ENCODE measurements at places on chromosomes 2 and 18.

GRCh38 chr18:75065251-75066000 lies 143.5 kb downstream of the PTGR3 start:
- DNase-seq: no peak

DNA sequence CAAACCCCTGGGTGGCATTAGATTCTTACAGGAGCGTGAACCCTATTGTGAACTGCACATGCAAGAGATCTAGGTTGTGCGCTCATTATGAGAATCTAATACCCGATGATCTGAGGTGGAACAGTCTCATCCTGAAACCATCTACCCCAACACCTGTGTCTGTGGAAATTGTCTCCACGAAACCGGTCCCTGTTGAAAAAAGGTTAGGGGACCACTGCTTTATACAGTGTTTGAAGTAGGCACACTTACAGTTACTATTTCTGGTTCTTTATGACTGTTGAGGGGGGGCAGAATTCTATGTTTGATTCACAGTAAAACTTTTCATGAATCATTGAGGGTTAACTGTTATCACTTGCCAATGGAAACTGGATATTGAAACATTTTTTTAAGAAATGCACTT lies 72.0 kb downstream of the RIF1 start:
- DNase-seq: no peak

DNA sequence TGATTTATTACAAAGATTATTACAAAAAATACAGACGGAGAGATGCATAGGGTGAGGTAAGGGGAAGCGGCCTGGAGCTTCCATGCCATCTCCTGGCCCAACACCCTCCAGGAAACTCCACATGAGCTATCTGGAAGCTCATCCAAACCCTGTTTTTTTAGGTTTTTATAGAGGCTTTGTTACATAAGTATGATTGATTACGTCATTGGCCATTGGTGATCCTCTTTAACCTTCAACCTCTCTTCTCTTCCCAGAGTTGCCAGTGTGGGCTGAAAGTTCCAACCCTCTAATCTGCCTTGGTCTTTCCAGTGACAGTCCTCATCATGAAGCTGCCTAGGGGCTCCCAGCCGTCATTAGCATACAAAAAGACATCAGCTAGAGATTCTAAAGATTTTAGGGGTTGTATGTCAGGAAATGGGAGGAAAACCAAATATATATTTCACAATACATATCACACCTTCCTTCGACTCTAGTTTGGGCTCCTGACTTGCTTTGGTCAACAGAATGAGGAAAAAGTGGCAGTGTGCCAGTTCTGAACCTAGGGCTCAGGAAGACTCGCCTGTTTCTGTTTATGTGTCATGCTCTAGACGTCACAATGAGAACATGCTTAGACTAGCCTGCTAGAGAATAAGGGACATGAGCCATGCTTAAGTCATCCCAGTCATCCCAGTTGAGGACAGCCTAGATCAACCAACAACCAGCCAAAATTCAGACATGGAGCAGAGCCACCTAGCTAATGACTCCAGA lies 54.1 kb downstream of the ETAA1 start:
- DNase-seq: no peak

- no peak for DNase-seq
Measured at GRCh38 chr2:158079672-158080071, 22.0 kb upstream of the UPP2 start.

DNA sequence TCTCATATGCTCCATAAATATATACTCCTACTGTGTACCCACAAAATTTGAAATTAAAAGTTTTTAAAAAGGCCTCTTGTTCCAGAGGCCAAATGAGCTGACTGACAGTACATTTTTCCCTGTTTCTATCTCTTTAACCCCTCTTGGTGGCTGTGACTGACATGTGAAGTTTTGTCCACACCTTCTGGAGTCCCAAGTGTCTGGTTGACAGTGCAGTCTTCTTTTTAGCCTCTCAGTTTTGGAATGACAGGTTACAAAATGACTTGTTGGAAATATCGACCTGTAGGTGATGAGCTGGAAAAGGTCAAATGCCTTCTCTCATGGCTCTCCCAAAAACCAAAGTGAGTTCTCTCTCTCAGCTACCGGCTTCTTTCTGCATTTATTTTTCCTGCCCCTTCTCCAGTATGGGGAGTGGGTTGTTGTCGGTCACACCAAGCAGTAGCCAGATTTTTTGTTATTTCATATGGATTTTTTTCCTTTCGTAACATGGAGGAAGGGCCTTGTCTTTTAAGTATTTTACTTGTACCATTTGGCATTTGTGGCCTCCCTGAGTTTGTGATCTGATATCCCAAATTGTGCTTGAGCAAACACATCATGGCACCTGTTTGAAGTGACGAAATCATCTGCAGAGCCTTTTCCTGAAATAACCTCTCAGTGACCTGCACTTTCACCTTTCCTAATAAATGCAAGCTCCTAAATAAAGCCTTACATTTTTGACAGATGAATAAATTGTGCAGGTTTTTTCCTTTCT lies 143.9 kb downstream of the ESCO1 start:
- DNase-seq: no peak

- no peak for DNase-seq
Measured at GRCh38 chr2:23291239-23291638, 93.7 kb upstream of the KLHL29 start.

DNA sequence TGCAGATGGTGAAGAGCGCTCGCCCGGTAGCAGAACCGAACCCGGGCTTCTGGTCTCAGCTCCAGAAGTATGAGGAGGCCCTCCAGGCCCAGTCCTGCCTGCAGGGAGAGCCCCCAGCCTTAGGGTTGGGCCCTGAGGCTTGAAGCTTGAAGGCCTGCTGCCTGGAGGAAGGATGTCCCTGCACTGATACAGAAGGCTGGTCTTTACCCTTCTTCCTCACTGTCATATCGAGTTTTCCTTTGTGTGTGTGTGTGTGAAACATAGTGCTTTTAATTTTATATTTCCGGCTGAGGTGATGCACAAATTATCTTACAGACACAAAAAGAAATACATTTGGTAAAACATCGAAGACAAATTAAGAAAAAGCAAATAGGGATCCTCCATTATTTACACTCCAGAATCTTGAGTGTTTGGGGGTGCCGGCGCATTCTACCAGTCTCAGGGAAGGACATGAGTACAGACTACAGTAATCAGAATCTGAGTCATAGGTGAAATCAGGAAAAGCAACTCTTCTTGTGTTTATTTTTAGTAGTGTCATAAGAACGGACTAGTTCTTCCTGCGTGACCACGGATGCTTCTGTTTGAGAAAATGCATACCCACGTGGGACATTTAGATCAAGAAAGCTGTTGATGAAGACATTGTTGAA lies 1.3 kb downstream of the DUSP28 start:
- peak; percentile 59 for DNase-seq

DNA sequence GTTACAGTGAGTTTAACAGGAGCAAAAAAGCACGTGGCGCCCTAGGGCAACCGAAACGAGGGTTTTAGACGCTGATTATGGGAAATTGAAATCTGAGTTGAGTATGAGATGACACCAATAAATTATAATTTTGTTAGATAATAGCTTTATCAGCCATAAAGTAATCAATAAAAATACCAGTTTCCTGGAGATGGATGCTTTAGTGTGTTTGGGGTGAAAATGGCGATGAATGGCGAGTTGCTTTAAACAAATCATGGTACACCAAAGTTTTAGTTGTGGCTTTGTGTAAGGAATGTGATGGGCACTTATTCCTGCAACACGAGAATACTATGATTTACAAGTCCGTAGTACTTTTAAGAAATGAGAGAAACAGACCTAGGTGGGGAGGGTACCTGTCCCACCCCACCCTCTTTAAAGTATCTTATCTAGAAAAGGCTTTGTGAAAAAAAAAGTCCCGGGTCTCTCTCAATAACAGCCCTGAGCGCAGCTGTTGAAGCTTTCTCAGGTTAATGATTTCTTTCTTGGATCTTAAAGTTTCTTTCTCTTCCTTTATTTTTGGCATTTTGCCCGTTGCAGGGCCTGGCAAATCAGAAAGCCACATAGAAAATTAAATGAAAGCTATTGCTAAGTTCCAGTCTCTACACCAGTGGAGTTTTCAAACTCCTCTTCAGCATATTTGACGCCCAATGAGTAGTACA lies 1.5 kb upstream of the RRM2 start:
- no peak for DNase-seq

DNA sequence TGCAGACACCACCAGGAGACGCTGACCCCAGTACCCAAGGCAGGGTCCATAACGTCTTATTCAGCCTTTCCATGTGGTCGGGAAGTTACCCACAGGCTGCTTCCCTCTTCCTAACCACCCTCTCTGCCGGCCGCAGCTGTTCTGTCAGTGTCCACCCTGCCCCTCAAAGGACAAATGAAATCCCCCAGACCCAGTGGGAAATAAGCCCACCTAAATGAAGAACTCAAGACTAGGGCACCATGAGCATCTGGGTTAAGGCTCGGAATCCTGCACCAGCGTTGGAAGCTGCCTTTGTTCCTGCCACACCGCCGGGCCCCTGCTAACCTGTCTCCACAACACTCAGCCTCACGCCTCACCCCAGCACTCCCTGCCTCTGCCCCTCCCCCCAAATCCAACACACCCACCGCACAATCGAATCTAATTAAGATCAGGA lies 21.7 kb downstream of the BCL11A start:
- no peak for DNase-seq

DNA sequence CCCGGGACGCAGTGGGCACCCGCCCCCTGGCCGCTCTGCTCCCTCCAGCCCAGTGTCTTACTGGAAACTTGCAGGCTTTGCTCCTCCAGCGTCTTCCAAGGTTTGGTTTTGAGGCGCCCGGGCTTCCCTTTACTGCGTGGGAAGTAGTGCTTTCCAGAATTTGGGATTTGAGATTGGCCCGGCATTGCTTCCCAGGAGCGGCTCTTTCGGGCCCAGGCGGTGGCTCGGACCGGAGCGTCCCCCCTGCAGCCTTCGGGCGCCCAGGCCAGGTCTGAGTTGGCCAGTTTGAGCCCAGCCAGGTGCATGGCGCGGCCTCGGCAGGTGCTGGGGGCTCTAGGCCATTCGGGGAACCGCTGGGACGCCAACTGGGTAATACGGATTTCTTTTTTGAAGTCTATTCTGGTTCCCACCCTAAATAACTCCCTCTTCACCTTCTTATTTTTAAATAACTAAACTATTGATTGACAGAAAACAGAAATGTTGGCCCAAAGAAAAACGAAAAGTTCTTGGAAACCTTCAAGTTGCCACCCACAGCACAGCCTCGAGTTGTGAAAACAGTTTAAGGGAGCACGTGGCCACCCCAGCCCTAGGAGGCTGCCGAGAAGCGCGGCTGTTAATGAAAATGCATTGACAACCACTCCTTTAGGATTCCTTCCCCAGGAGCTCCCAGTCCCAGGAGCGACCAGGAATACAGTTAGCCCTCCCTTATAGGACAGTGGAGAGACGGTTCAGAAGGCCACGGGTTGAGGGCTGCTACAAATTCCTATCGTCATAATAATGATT lies 766 bp downstream of the SNTG2 start:
- DNase-seq: no peak

DNA sequence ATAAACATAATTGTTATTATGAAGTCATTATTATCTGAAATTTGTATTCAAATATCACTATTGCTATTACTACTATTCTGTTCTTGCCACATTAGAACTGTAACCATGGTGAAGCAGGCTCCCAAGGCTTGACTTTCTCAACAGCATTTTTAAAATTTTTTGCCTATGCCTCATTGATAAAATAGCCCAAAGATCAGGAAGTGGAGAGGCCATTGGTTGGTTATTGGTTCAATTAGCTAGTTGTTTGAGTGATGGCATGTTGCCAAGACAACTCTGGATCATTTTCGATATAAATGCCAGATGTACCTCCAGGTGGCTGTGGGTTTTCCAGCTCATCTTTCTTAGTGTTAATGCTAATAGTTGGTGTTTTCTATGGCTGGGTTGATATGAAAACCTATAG lies 513.5 kb downstream of the TRIB2 start:
- no peak for DNase-seq

- no peak for DNase-seq
Measured at GRCh38 chr2:98847853-98848252, 88.2 kb downstream of the CRACDL start.

- DNase-seq: peak; percentile 99
Measured at GRCh38 chr18:23115683-23116096, 19.6 kb upstream of the CABLES1 start.

- DNase-seq: peak; percentile 47
Measured at GRCh38 chr2:38076152-38076709, 280 bp upstream of the CYP1B1 start.

DNA sequence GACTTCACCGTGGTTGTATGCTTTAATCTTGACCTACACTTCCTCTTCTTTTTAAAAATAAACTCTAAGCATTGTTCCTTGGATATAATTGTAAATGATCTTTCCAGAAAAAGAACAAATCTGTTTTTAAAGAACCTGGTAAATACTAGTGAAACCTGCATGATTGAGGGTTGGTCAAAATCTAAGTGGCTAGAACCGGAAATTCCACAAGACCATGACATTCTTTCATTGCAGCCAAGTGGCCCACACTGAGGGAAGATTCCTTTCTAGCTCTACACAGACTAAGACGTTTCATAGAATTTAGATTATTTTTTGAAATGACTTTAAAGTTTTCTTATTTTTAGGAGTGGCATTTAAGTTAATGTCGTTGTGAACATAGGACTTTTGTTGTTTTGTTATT lies 356.7 kb downstream of the NYAP2 start:
- DNase-seq: no peak

DNA sequence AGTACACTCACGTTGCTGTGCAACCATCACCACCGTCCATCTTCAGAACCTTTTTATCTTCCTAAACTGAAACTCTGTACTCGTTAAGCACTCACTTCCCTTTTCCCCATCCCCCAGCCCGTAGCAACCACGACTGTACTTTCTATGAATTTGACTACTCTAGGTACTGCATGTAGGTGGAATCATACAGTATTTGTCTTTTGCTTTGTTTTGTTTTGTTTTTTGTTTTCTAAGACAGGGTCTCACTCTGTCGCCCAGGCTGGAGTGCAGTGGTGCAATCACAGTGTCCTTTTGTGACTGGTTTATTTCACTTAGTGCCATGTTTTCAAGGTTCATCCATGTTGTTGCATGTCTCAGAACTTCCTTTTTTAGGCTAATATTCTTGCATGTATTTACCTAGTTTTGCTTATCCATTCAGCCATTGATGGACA lies 7.0 kb upstream of the TYMS start:
- DNase-seq: no peak

DNA sequence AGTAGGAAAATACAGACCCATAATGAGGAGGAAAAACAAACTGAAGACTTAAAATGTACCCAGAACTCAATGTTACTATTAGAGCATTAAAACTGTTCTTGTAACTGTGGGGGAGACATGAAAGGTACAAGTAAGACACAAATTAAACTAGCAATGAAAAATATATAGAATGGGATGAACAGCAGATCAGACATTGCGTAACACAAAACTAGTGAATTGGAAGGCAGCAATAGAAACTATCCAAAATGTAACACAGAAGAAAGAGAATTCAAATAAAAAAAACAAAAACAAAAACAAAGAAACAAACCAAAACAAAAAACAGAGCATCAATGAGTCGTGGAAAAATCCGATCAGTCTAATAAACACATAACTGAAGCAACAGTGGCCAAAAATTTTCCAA lies 127.1 kb upstream of the CNGA3 start:
- no peak for DNase-seq

GRCh38 chr18:79322441-79322840 lies 73.3 kb upstream of the NFATC1 start:
- no peak for DNase-seq

DNA sequence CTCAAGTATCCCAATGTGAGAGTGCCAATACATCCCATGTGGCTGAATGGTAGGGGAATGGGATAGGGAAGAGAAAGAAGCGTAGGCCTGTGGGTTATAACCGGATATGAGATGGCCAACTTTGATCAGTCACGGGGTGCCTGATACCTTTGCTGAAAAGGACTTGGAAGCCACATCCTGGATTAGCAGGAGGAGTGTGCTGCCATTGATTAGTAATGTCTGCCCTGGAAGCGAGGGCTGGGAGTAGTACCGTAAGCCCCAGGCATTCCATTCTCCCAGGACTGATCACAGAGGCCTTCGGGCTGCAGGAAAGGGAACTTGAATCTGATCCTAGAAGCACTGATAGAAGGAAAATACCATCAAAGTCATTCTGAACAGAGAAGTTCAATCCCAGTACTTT lies 218.5 kb downstream of the TFCP2L1 start:
- no peak for DNase-seq

All from GM04503 (cell line).